Progenitor cell of endocrine pancreas (in vitro differentiated cells): ENCODE measurements at places on chromosomes 11 and 22. TPM values are rescaled to one million over a fixed set of nuclear protein-coding genes. Genes with fewer than 3 reads are reported as not detected.

The HOATZ gene
- not detected in 2 replicates for total RNA-seq

The MB gene
- total RNA-seq: not detected in 2 replicates

The IL18 gene
- 1.4 and 2.9 TPM in 2 replicates for total RNA-seq

The DEPDC7 gene
- total RNA-seq: 1.7 and 2.1 TPM in 2 replicates

- DNase-seq: no peak
These were observed 352.2 kb upstream of the CTSC start for GRCh38 chr11:88689548-88690240.

- DNase-seq: no peak
These were observed 112.0 kb upstream of the TBCEL start for GRCh38 chr11:120911943-120912342.
